Stimulated activated CD8-positive, alpha-beta memory T cell treated with anti-CD3 and anti-CD28 coated beads, Interleukin-7, amount 100 ng/mL, for 1 hour (primary cell): ENCODE measurements at places on chromosomes 1 and 21.

DNA sequence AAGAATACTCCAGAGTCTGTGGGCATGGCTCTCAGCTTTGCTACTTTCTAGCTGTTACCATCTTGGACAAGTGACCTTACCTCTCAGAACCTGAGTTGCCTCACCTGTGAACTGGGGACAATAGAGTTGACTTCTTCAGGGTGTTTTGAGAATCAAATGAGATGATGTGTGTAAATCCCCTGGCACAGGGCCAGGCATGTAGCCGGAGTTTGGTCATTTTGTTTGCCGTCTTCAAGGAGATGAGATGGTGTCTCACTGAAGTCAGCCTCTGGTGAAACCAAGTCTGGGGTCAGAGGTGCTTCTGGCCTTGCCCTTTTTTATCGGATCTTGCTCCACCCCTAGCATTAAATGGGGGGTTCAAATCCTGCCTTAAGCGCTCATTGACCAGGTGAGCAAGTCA, 149.2 kb upstream of the TMEM51 start:
- DNase-seq, result no peak

GRCh38 chr1:173297798-173298391, 90.8 kb upstream of the TNFSF4 start:
- DNase-seq, result no peak

GRCh38 chr1:55546553-55546952, 331.4 kb upstream of the USP24 start:
- DNase-seq, result no peak

DNA sequence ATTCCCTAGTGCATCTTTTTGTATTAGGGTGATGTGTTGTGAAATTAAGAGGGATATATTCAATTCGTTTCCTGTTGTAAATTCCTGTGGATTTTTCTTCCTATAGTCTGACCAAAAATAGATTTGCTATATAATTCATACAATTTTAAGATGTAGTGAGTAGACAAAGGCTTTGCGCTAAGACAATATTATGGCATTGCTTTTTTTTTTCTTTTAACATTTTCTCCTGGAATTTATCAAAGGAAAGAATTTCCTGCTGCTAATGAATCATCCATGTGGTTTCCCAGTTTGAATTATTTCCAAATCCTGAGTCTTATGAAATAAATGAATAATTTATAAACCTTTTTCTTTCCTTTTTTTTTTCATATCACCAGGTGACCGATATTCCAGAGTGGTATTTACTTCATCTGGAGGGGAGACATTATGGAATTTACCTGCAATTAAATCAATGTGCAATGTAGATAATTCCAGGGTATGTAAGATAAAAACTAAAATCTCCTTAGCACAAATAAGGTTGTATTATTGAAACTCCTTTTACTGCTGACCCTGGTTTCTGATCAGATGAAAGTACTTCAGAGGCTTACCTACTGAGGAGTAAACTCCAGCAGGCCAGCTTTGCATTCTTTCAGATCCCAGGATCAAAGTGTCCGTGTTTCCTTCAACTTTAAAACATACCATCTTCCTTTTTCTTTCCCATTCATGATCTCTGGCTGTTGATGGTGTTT, 148.4 kb downstream of the TLR5 start:
- DNase-seq, result no peak

DNA sequence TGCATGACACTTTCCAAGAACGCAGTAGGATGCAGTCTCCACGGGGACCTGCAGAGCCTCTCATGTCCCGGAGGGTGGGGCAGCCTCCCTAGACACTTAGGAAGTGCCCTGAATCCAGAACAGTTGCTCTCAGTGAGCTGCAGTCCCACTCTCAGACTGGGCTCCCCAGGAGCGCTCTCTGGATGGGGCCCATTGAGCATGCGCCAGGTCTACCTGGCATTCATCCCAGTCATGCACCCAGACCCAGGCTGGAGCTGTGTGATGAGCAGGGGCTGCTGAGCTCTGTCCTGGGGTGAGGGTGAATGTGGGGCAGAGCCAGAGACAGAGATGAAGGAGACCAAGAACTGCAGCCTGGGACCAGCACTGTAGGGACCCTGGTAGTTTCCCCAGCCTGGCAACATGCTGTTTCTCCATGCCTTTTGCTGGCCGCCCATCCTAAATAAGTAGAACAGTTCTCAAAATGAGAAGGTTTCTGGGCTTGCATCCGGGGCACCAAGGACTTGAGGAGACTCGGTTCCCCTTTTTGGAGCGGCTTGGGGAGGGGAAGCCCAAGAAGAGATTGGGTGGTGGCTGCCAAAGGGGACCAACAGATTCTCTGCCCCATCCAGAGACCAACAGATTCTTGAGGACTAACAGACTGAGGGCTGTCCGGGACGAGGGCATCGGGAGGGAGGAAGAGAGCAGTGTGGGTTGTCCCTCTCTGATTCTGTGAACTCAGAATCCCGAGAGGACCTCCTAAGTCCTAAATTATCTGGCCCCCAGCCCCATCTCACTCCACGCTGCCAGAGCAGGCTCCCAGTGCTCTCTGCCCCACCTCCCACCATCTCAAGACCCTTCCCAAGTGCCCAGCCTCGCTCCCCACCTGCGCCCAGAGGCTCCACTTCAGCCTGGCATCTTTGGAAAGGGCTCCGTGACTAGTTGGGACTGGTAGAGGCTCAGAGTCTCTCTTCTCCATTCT, 1.0 kb upstream of the PGLYRP4 start:
- no peak for DNase-seq

DNA sequence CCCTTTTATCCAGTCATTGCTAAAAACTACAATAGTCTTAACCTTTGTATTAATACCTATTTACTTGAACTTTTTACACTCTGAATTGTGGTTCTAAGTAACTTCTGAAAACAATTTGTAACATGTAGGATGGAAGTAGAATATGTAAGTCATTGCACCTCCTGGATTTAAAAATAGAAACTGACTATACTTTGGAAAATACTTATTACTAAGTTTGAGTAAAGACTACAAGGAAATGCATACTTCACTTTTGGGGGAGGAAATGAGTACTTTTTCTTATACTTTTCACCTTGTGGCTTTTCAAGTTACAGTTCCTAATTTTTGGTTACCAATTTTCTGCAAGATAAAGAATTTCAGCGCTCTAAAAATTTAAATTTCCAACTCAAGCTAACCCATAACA, 8.7 kb downstream of the RGS18 start:
- DNase-seq, result no peak

- DNase-seq, result no peak
Measured at GRCh38 chr1:21520899-21521716, 11.9 kb downstream of the ALPL start.

GRCh38 chr1:234871710-234872271, 256.8 kb downstream of the TOMM20 start:
- no peak for DNase-seq

DNA sequence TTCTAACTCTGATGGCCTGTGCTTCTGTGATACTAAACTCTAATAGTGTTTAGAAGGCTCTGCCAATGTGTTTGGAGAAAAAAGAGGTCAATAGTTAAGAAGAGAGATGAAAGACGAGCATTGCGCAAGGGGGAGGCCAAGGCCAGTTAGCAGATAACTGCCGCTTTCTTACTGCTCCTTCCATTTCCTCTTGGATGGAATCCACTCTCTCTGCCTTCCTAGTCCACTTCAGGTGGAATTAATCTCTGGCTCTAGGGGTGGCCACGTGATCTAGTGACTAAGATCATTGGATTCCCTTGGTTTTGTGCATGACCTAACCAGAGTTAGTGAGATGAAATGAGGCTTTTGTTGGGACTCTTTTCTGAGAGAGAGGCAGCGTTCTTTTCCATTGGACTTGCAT, 148.3 kb downstream of the ACTL8 start:
- no peak for DNase-seq

GRCh38 chr1:204980840-204981405, 62.1 kb upstream of the CNTN2 start:
- no peak for DNase-seq

- DNase-seq, result no peak
Measured at GRCh38 chr1:30090162-30090820, 633.1 kb downstream of the MATN1 start.
